ENCODE measurements at places on chromosomes 13 and 19.

DNA sequence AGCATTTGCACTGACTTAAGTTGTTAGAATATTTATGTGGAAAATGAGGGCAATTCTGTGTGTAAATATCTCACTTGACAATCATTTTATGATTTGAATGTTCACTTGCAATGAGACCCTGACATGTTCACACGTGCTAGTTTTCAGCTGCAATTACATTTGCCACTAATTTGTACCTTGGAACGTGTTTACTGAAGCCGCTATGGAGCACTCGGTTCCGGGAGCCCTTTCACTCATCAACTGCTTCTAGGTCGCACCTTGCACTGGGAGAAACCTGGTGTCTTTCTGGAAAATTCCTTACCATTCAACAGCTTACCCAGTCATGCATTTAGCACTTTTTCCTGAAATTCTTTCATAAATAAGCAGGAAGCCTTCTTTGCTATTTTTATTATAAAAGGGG, 229.6 kb downstream of the ZIC5 start:
- no peak for DNase-seq

GRCh38 chr19:35430409-35431144, 17.5 kb upstream of the FFAR2 start:
- DNase-seq: no peak

DNA sequence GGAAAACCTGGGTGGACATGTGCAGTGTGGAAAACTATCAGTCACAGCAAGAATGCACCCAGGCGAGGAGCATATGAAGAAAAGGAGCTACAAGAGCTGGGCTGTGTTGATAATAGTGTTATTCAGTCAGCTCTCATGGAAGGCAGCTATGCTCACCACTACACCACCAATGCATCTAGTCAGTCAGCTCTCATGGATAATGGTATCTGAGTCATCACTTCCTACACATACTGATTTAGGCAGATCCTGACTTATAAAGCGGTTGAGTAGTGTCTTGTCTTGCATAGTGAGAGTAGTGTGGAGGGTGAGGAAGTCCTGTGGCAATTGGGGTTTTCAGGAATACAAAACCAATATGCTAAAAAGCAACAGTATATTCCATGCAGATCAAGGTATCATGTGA, 9.1 kb upstream of the ZNF160 start:
- DNase-seq: no peak

DNA sequence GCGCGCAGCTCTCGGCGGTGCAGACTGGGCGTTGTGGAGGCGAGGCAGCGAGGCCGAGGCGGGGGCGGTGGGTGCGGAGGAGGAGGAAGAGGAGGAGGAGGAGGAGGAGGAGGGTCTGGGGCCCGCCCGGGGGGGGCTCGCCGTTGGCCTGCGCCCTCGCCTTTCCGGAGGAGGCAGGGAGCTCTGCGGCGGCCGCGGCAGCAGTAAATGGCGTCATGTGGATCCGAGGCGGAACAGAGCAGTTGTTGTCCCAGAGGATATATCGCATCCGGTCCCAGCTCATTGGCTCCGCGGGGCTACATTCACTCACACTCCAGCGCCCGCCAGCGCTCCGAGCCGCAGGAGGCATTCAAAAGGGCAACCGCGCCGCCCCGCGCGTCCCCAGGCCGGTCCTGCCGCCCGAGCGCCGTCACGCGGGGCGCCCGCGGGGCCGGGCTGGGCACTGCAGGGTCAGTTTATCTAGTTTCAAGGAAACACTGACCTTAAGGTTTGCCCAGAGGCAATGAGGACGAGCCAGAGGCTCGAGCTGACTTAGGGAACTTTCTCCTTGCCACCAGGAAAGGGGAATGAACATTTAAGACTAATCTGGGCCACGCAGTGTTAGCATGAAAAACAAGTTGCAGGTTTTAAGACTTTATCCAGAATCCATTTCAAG, at the start of gene SPRY2:
Gene SPRY2 (minus strand): TSS at position 26 of the 655 bp plus-strand sequence. CDS start 3,421 bp downstream, outside the sequence.
- DNase-seq: peak; percentile 92

DNA sequence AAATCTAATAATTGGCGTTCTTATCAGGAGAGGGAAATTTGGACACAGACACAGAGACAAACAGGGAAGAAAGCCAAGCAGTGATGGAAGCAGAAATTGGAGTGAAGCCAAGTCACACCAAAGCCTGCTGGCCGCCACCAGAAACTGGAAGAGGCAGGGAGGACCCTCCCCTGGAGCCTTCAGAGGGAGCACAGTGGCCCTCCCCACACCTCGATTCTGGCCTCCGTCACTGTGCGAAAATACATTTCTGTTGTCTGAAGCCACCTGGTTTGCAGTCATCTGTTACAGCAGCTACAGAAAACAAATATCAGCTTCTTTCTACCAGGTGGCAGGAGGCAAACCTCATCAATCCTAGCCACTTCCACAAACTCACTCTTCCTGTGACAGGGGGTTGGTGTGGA, 8.3 kb upstream of the TLE6 start:
- no peak for DNase-seq

DNA sequence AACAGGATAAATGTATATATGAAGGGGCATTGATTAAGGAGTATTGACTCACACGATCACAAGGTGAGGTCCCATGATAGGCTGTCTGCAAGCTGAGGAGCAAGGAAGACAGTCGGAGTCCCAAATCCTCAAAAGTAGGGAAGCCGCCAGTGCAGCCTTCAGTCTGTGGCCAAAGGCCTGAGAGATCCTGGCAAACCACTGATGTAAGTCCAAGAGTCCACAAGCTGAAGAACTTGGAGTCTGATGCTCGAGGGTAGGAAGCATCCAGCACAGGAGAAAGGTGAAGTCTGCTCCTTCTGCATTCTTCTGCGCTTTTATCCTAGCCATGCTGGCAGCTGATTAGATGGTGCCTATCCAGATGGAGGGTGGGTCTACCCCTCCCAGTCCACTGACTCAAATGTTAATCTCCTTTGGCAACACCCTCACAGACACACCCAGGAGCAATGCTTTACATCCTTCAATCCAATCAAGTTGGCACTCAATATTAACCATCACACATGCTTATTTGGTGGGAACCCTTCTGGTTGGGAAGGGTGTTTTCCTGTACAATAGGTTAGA, 55.1 kb downstream of the SLAIN1 start:
- DNase-seq: no peak

DNA sequence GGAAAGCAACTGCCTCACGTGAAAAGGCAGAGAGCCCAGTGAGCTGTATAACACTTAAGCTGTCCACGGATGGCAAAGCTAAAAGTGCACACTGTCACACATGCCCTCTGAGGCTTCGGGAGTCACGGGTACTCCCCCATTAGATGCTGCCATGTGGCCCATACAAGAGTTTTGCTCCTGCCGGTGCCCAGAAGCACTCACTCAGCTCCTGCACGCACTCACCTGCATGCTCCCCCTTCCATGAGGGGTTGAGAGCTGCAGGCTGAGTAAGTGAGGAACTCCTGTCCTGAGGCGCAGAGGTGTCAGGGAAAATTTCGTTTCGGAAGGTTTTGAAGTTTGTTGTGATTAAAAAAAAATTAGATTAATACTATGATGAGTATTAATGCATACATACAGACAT, 939.2 kb upstream of the ATXN8OS start:
- no peak for DNase-seq

Data from iPS DF 19.7 (cell line).